SJCRH30 (cell line): ENCODE measurements at places on chromosomes 7 and 10.

DNA sequence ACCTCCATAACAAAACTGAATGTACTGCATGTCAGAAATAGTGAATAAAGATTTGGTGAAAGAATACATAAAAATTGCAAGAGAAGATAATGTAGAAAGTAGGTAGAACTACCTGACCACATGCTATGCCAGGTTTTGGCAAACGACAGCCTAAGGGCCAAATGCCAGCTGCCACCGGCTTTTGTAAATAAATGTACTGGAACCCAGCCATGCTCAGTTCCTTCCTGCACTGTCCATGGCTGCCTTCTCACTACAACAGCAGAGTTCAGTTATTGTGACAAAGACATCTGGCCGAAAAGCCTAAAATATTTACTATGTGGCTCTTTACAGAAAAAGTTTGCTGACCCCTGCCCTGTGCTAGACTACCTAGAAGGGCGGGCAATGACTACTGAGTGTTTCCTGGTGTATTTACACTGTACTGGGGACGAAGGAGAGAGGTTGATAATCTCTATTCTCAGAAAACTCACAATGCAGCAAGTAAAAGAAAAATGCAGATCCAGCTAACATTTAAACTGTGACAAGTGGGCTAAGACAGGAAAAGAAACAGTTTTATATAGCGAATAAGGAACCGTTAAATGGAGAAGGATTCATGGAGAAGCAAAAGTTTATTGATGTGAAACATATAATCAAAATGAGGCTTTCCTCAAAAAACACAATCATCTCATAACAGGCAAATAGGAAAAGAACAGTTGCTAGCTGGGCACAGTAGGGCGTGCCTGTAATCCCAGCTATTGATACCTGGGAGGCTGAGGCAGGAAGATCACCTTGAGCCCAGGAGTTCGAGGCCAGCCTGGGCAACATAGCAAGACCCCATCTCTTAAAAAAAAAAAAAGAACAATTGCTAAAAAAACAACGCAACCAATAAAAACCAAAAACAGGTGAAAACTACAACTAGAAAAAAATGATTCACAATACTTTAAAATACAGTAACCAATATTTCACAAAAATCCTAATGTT, 13.7 kb downstream of the KIN start:
- DNase-seq: no peak

GRCh38 chr10:5486853-5487235, 12.5 kb downstream of the CALML5 start:
- no peak for DNase-seq

DNA sequence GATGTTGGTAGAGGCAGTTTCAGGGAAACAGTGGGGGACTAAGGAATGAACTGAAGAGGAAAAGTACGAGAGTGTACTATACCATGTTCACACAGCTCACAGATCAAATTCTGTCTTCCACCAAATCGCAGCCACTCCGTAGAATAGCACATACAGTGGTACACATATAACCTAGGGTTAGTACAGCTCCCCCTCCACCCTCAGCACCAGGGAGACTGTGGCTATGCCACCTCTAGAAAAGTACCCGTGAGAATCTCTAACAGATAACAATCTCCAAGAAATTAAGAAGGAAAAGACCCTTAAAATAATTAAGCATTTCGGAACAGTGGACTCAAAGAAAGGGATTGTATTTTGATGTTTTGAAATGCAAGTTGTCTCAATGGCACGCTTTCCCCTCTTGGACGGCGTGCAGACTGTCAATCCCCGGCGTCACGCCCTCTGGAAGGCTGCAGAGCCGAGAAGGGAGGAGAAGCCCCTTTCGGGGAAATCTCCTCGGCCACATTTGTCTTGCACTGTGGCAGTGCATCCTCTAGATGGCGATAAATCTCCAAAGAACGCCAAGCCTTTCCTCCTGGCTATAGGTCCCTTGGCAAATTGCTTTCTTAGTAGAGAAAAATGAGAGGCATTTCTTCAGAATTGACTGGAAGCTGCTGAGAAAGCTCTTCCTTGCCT, 345.0 kb downstream of the REEP3 start:
- DNase-seq: peak; percentile 30

DNA sequence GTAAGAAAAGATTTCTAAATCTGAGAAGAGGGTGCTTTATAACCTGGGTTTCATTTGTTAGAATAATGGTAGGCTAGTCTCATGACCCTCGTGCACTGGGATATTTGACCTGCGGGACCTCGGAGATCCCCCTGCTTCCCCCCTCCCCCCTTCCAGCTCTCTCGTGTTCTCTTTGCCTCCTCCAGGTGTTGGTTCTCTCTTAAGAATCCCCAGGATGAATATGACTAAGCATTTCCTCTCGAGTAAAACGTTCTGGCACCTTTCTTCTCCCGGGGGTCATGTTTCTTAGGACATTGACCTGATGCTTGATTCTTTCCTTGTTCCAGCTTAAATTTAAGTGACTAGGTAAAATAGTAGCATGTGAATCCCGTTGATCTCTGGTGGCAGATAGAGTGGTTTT, 71.2 kb downstream of the SHH start:
- DNase-seq: no peak

GRCh38 chr10:91907033-91907594, 2.2 kb downstream of the FGFBP3 start:
- DNase-seq: no peak

GRCh38 chr10:53135897-53136253, 363.3 kb upstream of the MBL2 start:
- no peak for DNase-seq

DNA sequence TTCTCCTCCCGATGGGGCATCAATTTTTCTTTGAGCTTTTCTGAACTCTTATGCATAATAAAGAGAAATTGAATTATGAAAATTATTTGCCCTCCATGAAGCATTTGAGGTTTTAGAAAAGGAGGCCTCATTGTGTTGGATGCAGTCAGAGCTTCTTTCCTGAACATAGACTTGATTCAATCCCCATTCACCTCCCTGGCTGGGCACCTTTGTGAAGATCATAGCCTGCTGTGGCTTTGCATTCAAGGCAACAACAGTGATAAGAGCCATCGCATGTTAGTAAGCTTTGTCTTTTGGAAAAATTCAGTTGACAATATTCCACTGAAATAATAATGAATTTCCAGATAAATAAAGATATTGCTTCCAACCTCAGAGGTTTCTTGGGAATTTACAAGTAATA, 87.1 kb downstream of the TRIL start:
- DNase-seq: no peak

DNA sequence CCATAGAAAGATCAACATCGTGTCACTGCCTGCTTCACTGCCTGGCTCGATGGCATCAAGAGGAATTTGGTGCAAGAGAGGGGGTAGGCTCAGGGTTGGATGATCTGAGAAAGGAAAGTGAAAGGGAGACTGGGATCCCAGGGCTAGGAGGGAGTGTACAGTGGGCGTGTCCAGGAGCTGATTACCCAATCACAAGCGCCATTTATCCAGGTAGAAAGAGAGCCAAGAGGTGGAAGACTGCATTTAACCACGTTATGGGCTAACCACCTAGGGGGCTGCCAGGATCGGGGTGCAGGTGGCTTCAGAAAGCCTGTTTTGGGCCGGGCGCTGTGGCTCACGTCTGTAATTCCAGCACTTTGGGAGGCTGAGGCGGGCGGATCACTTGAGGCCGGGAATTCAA, 10.3 kb downstream of the PODXL start:
- no peak for DNase-seq

GRCh38 chr7:69395061-69395714, 203.1 kb upstream of the AUTS2 start:
- DNase-seq: no peak

DNA sequence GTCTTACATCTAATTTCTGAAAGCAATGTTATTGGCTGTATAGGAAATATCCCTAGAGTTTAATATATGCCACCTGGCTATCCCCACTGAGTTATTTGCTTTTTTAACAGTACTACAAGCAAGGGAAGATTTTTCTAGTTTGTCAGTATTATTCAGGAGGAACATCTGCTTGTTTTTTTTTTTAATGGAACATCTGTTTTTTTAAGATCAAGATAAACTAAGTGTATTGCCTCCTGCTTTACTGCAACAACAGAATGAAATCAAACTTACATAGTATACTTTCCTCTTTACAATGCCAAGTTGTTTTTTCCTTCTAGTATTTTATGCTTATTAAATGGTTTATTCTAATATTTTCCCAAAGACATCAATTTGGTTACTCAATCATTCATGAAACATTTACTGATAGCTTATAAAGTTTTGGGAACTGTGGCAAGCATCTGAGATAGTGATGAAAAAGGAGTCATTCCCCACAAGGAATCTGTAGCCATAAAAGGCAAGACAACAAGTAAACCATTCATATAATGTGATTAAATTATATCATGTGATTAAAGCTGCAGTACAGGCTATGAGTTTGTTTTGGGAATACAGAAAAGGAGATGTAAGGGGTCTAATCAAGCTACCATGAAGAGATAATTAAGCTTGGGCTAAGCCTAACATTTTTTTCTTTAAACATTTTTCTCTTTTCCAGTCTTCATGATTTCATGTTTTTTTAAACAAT, 17.4 kb downstream of the MTPN start:
- DNase-seq: no peak

- no peak for DNase-seq
Measured at GRCh38 chr10:49688920-49689319, 9.5 kb downstream of the C10orf53 start.

DNA sequence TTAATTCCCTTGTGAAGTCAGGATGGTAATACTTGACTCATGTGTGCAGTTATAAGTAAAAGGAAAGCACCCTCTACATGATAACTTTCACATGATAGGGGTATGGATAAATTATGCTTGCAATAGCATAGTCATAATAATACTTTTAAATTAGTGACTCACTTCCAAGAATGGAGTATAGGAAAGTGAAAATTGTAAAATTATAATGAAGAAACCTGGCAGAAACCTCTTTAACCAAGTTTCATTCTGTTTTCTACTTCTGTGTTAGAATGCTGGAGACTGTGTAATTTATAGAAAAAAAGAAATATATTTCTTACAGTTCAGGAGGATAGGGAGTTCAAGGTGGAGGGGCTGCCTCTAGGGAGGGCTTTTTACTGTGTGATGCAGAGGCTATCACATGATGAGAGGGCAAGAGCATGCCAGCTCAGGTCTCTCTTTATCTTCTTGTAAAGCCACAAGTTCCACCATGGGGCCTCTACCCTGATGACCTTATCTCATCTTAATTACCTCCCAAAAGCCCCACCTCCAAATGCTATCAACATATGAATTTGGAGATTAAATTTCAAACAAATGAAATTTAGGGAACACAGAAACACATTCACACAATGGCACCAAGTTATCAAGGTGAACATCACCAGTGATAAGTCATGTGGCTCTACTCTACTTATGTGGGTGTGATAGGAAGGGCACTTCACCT, 43.2 kb downstream of the HDAC9 start:
- DNase-seq: no peak

DNA sequence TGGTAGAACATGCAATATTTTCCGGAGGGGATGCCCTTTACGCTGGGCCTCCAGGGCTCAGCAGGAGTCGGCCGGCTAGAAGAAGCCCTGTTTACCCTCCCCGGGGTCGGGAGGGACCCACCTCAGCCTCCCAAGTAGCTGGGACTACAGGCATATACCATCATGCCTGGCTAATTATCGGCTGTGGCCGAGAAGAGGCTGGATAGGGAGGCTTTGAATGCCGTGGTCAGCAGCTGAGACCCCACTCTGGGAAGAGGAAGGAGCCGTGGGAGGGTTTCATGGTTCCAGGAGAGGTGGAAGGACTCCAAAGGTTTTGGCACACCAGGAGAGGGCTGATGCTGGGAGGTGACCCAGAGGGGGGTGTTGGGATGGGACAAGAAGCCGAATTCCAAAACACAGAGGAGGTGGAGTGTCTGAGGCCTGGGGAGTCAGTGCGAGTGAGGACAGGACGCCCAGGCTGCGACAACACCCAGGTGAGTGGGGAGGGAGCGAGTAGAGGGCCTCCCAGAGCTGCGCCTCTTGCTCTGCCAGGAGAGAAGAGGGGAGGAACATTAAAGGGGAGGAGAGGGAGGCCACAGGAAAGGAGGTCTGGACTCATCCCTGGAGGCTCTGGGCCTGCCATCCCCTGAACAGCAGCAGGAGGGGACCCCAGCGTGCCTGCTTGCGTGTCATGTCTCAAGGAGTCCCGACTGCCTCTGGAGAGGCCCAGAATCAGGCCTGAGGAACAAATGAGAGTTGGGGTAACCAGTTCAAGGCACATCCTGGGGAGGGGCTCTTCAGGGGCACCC, 19.6 kb downstream of the GRID2IP start:
- DNase-seq: no peak

GRCh38 chr7:117728890-117729624, 144.2 kb downstream of the CTTNBP2 start:
- DNase-seq: peak; percentile 47

DNA sequence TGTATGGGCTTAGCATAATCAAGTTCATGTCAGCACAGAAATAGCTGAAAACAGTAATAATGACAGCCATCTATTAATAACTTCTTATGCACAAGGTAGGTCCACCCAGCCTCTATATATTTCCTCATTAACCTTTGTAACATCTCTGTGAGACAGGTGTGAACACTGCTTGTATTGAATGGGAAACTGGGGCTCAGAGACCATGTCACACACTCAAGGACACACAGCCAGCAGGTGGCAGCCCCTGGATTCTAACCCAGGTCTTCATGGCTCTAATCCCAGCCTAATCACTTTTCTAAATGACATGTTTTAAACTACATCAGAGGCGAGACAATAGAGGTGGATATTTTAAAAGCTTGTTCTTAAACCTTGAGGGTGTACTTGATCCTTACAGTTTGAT, 591.4 kb downstream of the PARD3 start:
- DNase-seq: no peak

DNA sequence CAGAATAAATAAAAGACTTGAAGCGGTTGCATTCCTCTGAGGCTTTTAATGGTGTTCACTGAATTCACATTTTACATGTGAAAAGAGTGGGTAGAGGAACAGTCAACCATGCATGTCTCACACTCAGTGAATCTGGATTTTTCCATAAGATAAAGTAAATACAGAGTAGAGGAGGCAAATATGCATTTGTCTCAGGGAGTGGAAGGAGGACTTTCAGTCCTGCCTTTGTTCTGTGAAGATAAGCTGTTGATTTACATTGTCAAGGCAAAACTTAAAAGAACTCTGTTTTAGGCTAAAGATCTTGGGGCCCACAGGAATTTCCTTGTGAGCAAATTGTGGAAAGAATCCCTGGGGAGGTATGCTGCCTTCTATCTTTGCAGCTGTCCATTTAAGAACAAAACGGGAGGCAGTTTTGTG, 825.3 kb upstream of the MBL2 start:
- DNase-seq: no peak
